ENCODE measurements at places on chromosomes 7 and 10.
A peak's percentile ranks its signal among the peaks of the same experiment; 100 is the strongest.

DNA sequence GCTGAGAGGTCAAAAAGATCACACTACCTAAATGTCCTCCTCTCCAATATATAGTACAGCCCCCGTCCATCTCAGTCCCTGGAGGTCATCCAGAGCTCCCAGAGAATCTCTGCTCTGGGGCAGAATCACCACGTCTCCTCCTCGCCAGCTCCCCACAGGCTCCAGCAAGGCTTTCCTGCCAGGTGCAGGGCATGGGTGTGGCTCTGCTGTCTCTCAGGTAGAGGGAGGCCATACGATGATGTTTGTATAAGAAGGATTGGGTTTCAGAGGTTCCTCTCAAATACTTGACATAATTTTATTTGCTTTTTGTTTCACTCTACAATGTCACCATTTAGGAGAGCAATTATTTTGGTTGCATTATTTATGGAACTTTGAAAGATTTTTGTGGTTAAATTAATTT, 98.3 kb upstream of the PRSS58 start:
- no peak for DNase-seq

DNA sequence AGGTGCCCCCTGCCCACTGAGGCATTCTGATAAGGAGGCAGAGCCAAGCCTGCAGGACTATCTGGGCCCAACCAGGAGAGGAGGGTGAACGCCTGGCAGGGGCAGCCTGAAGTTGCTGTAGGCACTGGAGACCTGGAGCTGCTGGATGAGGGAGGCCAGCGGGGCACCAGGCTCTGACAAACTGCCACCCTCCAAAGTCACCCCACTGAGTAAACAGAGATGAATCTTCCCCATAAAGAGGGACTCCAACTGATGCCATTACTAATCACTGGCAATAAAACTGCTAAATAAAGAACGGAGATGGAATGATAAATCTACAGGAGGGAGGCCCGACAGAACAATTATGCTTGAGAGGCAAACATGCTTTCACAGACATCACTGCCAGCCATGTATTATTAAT, 44.2 kb downstream of the DRGX start:
- no peak for DNase-seq

- DNase-seq: no peak
Observed at GRCh38 chr10:72720814-72721660, 29.1 kb downstream of the MCU start.

- DNase-seq: no peak
Observed at GRCh38 chr10:100968863-100969186, 479 bp upstream of the SEMA4G start.

DNA sequence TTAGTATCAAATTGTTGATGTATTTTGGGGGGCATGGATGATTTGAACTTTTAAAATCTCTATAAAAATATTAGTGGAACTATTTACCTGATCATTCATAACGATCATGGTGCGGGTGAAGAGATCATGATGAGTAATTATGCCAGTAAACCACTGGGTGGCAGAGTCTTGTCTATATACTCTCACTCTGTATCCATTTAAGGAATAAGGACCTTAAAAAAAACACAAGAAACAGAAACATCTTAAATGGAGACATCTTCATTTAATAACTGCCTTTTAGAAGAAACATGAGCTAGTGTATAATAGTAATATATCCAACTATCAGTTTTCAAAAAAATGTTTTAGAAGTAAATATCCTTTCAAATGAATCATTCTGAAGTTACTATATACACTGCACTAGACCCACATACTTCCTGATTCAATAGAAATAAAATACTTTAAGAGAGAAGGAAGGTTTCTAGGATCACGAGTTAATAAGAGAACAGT, 84.0 kb downstream of the NRBF2 start:
- DNase-seq: peak; percentile 83

- no peak for DNase-seq
Observed at GRCh38 chr7:69172357-69173077, 425.8 kb upstream of the AUTS2 start.

- DNase-seq: peak; percentile 85
Observed at GRCh38 chr10:28367929-28368484, 65.1 kb upstream of the MPP7 start.

GRCh38 chr10:73086816-73087215, 9.8 kb downstream of the P4HA1 start:
- DNase-seq: no peak

DNA sequence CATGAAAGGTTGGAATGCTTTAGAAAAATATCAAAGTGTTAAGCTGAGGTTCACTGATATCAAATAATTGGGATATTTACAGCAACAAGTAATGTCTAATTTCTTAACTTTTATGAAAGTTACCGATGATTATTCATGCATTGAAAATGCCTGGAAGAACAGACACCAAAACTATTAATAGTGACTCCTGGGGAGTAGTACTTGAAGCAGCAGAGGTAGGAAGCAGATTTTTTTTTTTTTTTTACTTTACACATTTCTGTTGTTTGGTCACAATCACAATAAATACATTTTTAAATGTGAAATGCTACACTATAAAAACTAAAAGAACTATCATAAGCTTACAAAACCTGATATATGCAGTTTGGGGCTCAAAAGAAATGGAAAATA, 70.5 kb upstream of the FGL2 start:
- no peak for DNase-seq

DNA sequence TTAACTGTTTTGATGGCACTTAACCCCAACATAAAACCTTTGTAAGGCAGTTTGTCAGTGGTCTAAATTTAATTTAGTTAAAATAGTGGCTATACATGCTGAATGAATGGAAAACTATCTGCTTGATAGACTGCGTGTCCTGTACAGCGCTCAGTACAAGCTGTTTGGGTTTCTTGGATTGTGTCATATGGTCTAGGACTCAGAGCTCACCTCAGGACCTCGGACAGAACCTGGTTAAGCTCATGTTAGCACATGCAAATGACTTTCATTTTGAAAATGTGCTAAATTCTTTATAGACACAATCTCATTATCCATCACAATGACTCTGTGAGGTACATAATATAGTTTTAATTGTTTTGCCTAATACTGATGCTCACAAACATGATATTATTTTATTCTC, 55.7 kb upstream of the RELN start:
- no peak for DNase-seq

DNA sequence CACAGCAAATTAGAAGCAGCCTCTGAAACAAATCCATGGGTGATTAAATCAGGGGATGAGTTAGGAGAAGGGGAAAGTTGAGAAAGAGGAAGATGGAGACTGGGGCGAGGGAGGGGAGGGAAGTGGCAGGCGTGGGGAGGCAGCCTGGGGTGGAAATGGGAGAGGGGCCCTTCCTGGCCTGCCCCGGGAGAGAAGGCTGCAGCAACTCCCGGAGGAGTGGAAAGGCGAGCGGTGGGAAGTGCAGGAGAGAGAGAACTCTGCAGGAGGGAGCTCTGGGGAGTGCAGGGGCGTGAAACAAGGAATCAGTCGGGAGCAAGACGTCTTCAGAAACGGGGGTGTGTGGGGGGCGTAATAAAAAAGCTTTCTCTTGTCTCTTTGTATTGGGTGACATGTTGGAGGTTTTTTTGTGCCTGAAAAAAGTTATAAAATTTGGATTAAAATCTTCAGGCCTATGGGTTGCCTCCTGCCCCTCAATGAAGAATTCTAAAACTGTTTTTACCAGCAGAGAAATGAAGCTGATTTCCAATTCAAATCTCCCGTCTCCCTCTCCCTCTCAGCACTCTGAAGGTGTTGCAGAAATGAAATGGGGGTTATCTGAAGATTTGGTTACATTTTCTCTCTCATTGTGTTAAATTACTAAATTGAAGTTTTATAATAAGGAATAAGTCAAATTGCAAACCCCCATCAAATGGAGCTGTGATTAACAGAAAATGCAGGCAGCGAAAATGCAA, 4.7 kb upstream of the UNCX start:
- no peak for DNase-seq
